ENCODE measurements at places on chromosomes 3 and 15. TPM values are rescaled to one million over a fixed set of nuclear protein-coding genes. Genes with fewer than 3 reads are reported as not detected.

GRCh38 chr15:58462973-58463663 lies 31.3 kb downstream of the LIPC start:
- no peak for DNase-seq

The CHRNB4 gene
- polyA plus RNA-seq: 0.12 TPM

The GOLGA6L10 gene
- polyA plus RNA-seq: 0.03 TPM

The CPB1 gene
- polyA plus RNA-seq: not detected

The KBTBD8 gene
- polyA plus RNA-seq: 1.5 TPM

The COL6A5 gene
- not detected for polyA plus RNA-seq

DNA sequence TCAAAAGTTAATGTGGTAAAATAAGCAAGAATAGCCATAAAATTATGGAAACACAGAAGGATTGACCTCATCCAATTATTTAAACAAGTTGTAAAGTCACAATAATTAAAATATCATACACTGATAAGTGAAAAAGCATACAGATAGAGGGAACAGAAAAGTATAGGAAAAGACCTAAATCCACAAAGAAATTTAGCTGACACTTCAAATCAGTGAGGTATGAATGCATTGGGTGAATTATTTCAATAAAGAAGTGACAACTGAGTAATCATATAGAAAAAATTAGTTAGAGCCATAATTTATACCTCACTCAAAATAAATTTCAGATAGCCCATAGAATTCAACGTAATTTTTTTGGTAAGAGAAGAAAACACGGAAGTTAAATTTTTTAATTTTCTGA lies 25.1 kb downstream of the TFDP2 start:
- no peak for DNase-seq

The MYL3 gene
- not detected for polyA plus RNA-seq

DNA sequence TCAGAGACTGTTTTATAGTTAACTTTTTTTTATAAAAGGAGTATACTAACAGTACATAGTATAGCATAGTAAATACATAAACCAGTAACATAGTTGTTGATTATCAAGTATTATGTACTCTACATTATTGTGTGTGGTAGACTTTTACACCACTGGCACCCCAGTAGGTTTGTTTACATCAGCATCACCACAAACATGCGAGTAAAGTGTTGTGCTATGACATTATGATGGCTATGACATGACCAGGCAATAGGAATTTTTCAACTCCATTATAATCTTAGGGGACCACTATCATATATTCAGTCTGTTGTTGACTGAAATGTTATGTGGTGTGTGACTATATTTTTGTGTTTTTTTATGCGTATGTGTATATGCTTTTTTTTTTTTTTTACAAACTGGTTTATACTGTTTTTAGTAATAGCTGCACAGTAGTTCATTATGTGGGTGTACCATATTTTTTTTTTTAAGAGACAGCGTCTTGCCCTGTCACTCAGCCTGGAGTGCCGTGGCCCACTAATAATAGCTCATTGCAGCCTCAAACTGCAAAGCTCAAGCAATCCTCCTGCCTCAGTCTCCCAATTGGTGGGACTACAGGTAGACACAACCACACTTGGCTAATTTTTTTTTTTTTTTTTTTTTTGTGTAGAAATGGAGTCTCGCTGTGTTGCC lies 1.9 kb downstream of the CAPN7 start:
- DNase-seq: no peak
